ENCODE measurements at places on chromosomes 11 and 22.
A peak's percentile ranks its signal among the peaks of the same experiment; 100 is the strongest.

DNA sequence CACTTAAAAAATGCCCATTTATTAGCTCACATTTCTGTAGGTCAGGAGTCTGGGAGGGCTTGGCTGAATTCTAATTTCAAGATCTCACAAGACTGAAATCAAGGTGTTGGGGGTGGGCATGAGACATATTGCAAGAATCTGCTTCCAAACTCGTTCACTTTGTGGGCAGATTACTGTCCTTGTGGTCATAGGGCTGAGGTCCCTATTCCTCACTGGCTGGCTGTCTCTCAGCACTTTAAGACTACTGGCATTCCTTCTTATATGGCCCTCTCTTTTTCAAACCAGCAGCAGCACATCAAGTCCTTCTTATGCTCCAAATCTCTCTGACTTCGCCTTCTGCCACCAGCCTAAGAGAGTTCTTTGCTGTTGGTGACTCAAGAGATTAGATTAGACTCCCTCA, 27.8 kb upstream of the MYOD1 start:
- no peak for DNase-seq

GRCh38 chr11:65388731-65389130, 2.3 kb downstream of the FRMD8 start:
- DNase-seq, result no peak

- DNase-seq, result no peak
These were observed 117.2 kb downstream of the MICAL3 start for GRCh38 chr22:17906978-17907747.

DNA sequence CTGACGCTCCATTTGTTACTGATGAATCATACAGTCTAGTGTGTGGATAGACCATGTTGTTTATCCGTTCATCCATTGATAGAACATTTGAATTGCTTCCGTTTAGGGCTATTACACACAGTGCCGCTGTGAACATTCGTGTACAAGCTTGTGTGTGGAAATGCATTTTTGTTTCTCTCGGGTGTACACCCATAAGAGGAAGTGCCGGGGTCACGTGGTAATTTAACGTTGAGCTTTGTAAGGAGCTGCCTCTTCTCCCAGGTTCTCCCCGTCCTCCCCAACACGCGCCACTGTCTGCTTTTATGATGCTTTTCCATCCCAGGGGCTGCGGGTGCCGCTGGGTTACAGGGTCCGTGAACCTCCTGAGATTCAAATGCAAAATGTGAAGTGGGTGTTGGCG, 142.3 kb downstream of the IGLL1 start:
- no peak for DNase-seq

DNA sequence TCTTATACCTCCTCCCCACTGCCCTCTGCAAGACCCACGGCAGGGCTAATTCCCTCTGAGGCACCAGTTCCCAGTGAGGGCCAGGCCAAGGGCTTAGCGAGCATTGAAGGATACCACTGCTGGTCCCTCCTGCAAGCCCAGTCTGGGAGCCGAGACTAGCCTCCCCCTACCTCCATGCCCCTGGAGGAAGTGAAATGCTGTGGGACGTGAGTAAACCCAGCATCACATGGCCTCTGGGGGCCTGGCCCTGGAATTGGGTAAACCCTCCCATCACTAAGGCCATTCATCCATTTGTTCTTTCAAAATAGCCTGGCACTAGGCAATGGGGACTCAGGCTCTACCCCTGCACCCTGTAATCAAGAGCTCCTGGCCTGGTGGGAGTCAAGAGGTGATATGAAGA, 24.7 kb downstream of the ARAP1 start:
- no peak for DNase-seq

DNA sequence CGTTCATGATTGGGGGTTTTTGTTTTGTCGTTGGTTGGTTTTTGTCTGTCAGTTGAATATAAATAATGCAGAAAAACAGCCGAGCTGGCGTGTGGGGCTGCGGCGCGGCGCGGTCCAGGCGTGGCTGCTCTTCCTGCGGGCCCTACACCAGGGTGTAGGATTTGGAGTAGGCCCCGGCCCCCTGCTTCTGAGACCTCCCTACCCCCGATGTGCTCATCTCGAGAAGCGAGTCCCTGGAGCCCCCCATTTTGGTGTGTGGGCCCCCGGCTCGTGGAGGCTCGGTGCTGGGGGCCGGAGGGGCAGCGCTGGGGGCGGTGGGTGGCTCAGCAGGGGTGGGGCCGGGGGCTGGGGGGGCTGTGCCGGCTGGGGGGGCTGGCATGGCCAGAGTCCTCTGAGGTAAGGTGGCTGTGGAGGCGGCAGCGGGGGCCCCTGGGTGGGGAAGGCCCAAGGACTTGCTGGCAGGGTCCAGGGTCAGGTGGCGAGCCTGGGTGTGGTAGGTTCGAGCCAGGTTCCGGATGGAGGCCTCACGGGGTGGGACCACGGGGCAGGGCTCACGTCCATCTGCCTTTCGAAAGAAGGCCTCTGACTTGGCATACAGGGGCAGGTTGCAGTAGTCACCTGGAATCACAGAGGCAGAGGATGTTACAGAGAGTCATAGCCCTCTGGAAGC, 100.7 kb downstream of the CEP164 start:
- DNase-seq, result no peak

GRCh38 chr11:45646275-45646927, 19.0 kb downstream of the CHST1 start:
- DNase-seq, result no peak

GRCh38 chr11:69868006-69868810, 49.0 kb upstream of the FGF3 start:
- no peak for DNase-seq

- no peak for DNase-seq
These were observed 496.6 kb downstream of the TBC1D22A start for GRCh38 chr22:47259049-47259448.

- no peak for DNase-seq
These were observed 3.0 kb upstream of the CHEK1 start for GRCh38 chr11:125621995-125622394.

DNA sequence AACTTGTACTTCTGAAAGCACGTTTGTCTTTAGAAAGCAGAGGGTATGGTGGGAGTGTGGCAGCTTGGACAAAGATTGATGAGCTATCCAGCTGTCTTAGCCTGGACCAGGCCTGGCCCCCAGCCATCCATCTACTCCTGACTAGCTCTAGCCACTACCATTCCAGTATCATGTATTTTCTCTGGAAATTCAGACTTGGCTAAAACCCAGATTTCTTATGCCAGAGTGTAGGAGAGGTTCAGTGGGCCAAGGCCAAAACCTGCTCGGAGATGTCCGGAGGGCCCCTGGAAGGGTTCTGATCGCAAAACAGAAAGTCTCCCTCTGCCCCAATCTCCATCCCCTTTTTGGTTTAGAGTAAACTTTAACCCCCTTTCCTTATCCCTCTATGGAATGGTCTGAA, 24.8 kb upstream of the MTCH2 start:
- DNase-seq, result no peak

DNA sequence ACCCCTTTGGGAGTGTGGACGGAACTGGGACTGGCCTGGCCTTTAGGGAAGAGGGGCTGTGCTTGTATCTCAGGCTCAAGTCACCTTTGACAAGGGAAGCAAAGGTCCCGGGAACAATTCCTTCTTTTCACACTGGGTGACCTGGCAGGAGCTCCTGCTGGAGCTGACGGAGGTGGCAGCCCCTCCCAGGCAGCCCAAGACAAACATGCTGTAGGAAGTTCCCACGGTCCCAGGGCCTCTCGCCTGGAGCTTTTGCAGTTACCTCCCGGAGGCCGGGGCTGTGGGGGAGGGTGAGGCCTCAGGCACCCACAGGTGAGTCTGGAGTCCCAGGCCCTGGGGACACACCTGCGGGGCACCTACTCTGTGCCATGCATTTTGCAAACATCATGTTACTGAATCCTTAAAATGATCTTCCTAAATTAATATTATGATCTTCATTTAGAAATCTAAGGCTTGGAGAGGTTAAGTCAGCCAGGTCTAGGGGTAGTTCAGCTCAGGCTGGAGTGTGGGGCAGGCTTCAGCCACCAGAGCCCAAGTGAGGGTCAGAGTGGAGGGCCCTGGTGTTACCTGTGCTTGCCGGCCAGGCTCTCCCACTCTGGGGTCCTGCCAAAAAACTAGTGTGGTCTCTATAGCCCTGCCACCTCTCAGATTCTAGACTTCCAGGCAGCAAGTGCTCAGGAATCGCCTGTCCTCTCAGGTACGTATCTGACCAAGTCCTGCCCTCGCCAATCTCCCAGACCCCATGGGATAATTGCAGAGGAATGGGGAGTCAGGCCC, 15.7 kb upstream of the MYEOV start:
- DNase-seq, result no peak

DNA sequence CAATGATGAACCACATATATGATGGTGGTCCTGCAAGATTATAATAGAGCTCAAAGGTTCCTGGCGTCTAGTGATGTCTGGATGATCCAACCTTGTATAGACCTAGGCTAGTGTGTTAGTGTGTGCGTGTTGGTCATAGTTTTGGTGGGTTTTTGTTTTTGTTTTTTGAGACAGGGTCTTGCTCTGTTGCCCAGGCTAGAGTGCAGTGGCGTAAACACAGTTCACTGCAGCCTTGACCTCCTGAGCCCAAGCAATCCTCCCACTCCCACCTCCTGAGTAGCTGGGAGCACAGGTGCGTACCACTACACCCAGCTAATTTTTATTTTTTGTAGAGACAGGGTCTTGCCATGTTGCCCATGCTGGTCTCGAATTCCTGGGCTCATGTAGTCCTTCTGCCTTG, 9.4 kb downstream of the CASTOR1 start:
- no peak for DNase-seq

- no peak for DNase-seq
These were observed 52.4 kb downstream of the CELSR1 start for GRCh38 chr22:46484861-46485595.

GRCh38 chr22:47173535-47174021, 411.1 kb downstream of the TBC1D22A start:
- DNase-seq, result no peak

- no peak for DNase-seq
These were observed 16.8 kb upstream of the CUL5 start for GRCh38 chr11:107991868-107992414.

DNA sequence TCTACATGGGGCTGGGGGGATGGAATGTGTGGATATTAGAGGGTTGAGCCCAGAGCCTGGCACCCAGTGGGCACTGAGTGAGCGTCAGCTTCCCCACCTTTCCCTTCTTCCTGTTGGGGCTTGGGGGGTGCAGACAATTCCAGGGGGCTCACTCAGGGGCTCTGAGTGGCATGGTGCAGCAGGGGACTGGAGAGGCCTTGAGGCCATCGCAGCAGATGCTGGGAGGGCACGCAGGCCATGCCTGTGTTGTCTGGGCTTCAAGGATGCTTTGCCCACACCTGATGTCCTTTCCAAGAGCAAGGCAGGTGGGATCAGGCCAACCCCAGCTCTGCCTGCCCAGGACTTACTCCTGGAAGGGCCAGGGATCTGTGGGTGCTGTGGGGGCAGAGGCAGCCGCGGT, 11.2 kb upstream of the TTLL12 start:
- DNase-seq, result no peak

GRCh38 chr11:134398644-134399292, 13.3 kb downstream of the B3GAT1 start:
- no peak for DNase-seq

- DNase-seq, result no peak
These were observed 7.1 kb downstream of the TMA7B start for GRCh38 chr22:39967103-39967829.

DNA sequence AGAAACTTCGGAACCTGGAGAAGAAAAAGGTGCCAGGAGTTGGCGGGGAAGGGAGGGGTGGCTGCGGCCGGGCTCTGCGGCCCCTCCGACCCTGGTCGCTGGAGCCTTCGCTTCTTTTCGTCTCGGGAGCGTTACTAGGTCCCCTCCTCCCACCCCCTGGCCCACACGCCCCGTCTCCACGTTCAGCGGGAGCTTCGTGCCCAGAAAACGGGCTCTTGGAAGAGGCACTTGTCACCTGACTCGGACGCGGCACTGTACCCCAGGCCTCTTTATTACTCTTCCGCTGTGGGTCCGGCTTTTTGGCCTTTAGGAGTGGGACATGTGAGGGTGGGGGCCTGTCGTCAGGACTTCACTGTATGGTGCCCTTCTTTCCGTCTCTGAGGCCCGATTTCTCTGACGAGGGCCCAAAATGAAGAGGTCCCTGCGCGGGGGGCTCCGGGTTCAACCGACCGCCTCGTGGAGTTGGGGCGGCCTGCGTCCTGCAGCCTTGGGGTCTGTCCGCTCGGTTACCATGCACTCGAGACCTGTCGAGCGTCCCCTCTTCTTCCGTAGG, 1.2 kb downstream of the CAPRIN1 start:
- DNase-seq, result peak; percentile 22

DNA sequence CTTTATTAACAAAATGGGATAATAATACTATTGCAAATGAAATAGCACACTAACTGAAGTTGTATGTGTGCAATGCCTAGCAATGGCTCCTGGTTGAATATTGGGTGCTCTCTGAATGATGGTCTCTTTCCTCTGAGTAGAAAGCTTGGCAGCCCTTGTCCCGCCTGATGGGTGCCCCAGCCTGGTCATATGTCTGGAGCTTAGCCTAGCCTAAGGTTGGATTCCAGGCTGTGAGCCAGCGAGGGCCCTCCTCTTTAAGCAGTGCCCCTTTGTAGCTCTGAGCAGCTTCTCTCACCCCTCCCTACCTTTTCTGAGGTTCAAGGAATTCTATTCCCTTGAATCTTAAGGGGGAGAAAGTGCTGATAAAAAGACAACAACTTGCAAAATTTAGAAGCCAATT, 499.9 kb downstream of the NTM start:
- no peak for DNase-seq

- DNase-seq, result no peak
These were observed 321.1 kb downstream of the AASDHPPT start for GRCh38 chr11:106398502-106399075.

- no peak for DNase-seq
These were observed 106.5 kb upstream of the SYT13 start for GRCh38 chr11:45392591-45393091.

DNA sequence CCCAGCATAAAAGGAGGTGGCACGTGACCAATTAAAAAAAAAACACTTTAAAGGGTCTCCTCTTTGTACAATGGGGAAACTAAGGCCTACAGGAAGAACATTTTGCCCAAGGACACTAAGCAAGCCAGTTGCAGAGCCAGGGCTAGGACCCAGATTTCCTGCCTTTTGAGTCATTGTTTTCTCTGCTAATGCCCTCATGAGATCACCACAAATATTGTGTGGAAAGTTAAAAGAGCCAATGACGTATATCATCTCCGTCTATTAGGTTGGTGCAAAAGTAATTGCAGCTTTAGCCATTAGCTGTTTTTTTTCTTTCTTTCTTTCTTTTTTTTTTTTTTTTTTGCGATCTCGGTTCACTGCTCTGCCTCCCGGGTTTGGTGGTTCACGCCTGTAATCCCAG, 24.1 kb upstream of the LRRC32 start:
- DNase-seq, result no peak

GRCh38 chr22:17951315-17951714, 73.0 kb downstream of the MICAL3 start:
- DNase-seq, result no peak

Data from frontal cortex (tissue), 4 donors.